ENCODE measurements at places on chromosomes 4 and X. TPM values are rescaled to one million over a fixed set of nuclear protein-coding genes. Genes with fewer than 3 reads are reported as not detected.

GRCh38 chr4:33162122-33162521, 2442.0 kb downstream of the PCDH7 start:
- DNase-seq = peak; percentile 18

- no peak for DNase-seq
Measured at GRCh38 chr4:74615411-74615810, 170.5 kb downstream of the AREG start.

DNA sequence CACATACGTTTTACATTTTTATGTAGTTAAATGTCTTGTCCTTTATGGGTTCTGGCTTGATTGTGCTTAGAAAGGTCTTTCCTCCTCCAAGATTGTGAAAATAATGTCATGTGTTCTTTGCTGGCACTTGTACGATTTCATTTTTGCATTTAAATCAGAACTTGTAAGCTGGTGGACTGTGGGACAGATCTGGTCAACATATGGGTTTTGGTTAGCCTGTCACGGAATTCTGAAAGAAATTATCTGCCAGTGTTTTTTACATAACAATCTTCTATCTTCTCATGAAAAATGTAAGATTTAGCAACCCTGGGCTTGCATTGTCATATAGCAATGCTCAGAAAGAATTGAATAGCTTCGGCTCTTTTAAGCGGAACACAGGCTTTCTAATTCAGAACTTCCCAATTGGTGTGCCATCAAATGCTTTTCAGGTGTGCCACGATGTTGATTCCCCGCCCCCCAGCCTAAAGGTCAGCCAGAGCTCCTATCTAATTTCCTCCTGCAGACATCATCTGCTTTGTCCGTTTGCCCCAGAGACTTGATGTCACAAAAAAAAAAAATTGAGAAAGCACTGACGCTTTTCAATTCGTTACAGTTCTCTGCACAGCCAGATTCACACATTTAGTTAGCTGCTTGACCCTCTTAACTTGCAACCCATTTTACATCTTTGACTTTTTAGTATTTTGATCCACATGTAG, 16.2 kb downstream of the AFF1 start:
- no peak for DNase-seq

- peak; percentile 64 for DNase-seq
Measured at GRCh38 chr4:125115941-125116340, 198.8 kb upstream of the FAT4 start.

The APLN gene
- total RNA-seq = 1.1 TPM

DNA sequence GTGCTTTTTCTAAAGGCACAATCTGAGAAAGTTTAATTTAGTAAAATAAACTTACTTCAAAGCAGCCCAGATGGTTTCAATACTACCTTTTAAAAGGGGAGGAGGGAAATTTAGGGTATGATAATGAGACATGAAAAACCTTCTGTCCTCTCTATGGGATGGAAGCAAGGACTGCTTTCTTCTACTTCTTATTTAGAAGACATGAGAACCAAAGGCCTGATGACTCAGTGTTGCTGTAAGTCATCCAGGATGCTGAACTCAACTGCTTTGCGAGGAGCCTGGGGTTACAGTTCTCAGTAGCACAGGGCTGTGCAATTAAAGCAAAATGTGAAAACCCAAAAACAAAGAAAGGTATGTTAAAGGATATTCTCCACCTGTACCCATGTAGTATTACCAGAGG, 140.8 kb upstream of the EDNRA start:
- peak; percentile 84 for DNase-seq

DNA sequence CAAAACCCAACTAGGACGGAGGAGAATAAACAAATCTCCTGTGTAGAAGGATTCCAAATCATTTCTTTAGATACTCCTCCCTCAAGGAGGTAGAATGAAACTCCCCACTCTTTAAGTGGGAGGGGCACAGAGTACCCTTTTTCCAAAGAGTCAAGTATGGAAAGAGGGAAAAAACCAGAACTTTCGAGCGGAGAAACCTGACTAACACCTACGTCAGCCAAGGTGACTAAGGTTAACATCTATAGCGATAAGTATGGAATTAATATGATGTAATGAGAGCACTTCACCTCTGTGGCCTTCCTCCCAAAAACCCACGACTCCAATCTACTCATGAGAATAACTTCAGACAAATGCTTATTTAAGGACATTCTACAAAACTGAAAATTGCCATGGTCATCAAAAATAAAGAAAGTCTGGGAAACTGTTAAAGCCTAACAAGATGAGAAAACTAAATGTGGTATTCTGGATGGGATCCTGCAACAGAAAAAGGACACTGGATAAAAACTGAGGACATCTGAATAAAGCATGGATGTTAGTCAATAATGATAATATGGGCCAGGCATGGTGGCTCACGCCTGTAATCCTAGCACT, 157.0 kb upstream of the MAP3K15 start:
- no peak for DNase-seq

The SCML1 gene
- 6.6 TPM for total RNA-seq

GRCh38 chr4:7753931-7754465, 185.7 kb downstream of the AFAP1 start:
- no peak for DNase-seq

The TRIM61 gene
- total RNA-seq = not detected

The BRS3 gene
- total RNA-seq = not detected

- no peak for DNase-seq
Measured at GRCh38 chr4:40241941-40242340, 45.1 kb downstream of the RHOH start.

The RBMX gene
- 254 TPM for total RNA-seq

DNA sequence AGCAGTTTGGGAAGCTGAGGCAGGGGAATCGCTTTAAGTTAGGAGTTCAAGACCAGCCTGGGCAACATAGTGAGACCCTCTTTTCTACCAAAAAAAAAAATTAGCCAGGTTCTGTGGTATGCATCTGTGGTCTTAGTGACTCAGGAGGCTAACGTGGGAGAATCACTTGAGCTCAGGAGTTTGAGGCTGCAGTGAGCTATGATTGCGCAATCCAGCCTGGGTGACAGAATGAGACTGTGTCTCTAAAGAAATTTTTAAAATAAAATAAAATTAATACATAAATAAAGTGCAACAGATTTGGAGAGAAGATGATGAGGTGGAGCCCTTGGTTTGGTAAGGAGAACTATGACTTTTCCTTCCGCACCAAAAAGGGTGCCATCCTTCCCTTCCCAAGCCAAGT, 436.9 kb downstream of the NLGN4X start:
- DNase-seq = no peak

- no peak for DNase-seq
Measured at GRCh38 chr4:85833302-85833701, 358.4 kb downstream of the ARHGAP24 start.

The TMEM35A gene
- 0.76 TPM for total RNA-seq

The P2RY4 gene
- total RNA-seq = not detected

The ZDHHC15 gene
- not detected for total RNA-seq

DNA sequence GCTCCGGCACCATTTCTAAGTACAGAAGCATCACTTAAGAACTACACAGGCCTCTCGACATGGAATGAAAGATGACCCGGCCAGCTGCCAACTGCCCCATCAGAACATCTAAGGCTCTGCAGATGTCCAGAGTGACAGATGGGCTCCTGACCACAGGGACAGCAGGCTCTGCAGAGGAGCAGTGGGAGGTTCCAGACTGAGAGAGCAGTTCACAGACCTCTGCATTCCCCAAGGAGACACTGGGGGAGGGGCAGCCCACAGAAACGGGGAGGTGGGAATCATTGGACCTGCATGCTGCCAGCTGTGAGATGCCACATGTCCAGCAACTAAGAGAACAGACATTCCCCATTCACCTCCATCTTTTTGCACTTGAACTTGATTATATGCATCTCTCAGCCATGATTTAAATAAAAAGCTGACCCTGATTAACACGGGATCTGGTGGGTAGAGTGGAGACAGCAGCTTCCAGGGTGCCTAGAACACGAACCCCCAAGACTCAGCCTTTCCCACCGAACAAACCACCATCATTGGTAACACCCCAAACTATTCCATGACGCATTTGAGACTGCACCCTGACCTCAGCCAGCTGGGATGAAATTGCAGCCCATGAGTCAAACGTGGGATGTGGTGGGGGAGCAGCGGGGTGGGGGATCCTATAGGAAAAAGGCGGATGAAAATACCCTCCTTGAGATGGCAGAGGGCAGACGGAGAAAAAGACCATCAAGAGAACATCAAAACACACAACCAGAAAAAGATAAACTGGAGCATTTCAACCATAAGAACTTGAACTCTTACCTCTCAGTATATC, 47.2 kb downstream of the AFAP1 start:
- peak; percentile 50 for DNase-seq

GRCh38 chr4:180913750-180914149, 1329.5 kb upstream of the TENM3 start:
- DNase-seq = peak; percentile 84

The RTL9 gene
- 0.13 TPM for total RNA-seq

DNA sequence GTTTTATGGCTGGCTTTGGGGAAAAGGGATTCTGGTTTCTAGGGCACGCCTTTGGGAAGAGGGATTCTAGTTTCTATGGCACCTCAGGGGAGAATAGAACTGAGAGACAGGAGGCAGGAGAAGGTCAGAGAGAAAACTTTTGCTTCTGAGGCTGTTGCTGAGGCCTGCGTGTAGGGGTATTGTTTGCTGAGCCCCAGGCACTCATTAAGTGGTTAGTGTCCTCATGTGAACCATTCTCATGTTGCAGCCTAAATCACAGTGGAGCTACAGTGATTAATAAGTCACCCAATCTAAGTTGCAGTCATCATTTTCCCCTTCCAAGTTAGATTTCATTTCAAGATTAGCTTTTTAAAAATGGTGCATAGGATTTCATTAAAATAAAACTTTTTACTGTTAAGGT, 29.0 kb downstream of the VCX3A start:
- no peak for DNase-seq

The MAGEA10 gene
- not detected for total RNA-seq

DNA sequence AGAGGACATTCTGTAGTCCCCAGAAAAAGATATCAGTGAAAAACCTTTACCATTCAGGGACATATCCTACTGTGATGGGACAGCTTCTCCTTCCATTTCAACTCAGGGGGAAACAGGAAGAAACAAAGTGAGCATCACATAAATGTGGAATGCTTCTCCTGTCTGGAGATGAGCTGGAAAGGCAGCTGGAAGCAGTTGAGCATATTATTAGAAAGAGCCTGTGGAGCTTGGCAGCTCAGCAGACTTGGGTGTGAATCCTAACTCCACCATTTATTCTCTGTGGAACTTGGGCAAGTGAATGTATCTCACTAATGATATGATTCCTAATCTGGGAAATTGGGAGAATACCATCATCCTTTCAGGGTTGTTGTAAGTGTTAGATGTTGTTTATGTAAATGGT, 232.1 kb upstream of the F9 start:
- DNase-seq = no peak

The CD40LG gene
- not detected for total RNA-seq

DNA sequence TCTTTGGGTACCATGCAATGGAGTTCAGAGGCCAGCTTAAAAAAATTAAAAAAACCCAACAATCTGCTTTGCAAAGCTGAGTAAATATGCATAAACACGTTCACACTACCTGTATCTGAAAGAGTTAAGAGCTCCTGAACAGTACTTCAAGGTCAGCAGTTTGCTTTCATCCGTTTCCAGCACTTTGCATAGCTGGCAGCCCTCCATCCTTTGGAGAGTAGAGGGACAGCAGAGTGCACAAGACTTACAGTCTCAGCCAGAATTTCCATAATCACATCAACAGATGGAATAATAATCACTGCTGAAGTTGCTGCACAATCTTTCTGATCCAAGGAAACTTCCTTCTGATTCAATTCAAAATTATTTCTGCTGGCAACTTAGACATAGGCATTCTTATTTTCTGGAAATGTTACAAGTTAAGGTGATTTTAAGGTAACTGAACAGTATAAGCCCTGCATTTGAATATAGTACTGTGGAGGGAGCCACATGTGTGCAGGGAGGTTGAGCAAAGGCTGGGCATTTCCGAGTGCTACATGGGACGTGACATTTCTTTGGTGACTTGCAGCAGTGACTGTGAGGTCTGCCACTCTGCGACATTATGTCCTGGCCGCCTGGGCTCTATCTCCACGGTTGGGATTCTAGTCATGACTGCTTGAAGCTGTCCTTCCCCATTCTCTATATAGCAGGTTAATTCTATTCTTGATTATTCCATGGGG, 73.5 kb upstream of the EMCN start:
- no peak for DNase-seq

- DNase-seq = peak; percentile 93
Measured at GRCh38 chr4:40055863-40056715, 561 bp upstream of the N4BP2 start.

The F8 gene
- total RNA-seq = 4.1 TPM

GRCh38 chrX:119467842-119468550, at the start of gene SLC25A5:
SLC25A5 (plus strand) TSS chrX:119468444; CDS start chrX:119468516, 72 bp downstream.
- DNase-seq = peak; percentile 89

GRCh38 chrX:110248578-110248977, 69.3 kb downstream of the AMMECR1 start:
- DNase-seq = peak; percentile 10

- peak; percentile 79 for DNase-seq
Measured at GRCh38 chrX:154541896-154542722, 4.5 kb downstream of the G6PD start.
